Inflammatory macrophage treated with lipopolysaccharide for 1 hour (primary cell): ENCODE measurements at places on chromosomes 3 and 15.

DNA sequence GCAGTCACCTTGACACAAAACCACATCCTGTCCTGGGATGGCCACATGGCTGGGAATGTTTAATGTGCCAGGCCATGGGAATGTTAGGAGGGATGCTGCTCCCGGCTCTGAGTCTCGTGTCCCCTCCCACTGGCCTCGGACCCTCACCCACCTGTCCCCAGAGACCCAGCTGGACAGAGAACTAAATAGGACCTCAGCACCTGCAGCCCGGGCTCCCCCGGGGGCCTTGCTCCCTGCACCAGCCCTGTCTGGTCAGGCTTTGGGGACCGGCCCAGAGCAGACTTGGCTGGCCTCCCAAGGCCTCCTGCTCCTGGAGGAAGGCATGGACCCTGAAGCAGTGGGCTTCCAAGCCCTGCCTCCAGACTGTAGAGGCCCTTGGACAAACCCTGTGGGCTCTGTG, 100.0 kb upstream of the IQSEC1 start:
- no peak for DNase-seq

- no peak for DNase-seq
Measured at GRCh38 chr15:36415643-36416042, 163.8 kb upstream of the CDIN1 start.

GRCh38 chr15:74403588-74403919, 30.2 kb downstream of the SEMA7A start:
- DNase-seq, result no peak

DNA sequence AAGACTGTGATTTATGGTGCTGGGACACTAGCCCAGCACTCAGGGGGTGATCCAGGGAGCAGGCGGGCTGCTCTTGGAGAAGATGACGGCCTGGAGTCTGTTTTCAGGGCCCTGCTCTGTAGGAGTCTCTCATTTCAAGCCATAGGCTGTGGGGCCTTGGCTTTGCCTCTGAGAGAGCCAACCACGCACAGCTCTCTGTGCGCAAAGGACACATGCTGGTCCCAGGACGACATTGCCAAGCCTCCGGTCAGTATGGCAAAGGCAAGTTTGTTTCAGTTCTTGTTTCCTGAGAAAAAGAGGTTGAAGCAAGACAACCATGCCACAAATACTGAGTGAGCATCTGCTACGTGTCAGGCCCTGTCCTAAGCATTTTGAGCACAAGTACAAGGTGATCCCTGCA, 197.1 kb downstream of the EPHB1 start:
- no peak for DNase-seq

DNA sequence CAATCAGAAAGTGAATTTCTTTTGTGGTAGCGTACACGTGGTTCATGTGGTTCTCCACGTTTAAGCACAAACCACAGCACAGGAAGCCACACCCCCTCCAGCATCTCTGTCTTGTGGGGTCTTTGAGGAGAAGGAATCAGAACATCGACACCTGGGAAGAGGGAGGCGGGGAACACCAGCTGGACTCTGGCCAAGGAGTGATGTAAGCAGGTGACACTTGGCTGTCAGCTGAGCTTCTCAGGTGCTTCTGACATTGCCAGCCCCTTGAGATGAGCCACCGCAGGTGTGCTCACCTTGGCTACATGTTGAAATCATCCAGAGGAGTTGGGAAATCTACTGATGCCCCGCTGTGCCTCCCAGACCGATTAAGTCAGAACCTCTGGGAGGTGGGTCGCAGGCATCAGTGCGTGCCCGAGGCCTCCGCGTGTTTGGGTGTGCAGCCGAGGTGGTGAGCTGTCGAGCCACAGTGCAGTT, 85.0 kb downstream of the FAM81A start:
- DNase-seq, result no peak

GRCh38 chr3:117059067-117059955, 349.7 kb downstream of the TUSC7 start:
- DNase-seq, result peak; percentile 40

- peak; percentile 90 for DNase-seq
Measured at GRCh38 chr3:53160660-53161449, at the start of gene PRKCD. Gene PRKCD (plus strand): TSS chr3:53161209. CDS start chr3:53178423, 17,214 bp downstream.

DNA sequence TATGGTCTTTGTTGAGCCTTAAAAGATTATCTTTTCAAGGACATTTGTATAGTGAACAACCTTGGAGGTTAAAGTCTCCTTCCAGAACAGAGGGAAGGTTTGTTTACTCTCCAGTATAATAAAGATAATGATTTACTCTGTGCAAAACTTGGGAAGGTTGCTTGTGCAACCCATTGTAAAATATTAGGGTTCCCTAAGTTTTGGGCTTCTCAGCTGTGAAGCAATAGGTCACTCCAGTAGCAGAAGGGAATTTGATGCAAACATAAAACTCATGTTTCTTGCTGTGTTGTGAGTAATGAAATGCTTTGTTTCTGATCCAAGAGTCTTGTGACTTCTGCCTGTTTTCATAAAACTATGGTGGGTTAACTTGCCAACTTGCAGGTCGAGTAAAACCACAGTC, 177.5 kb downstream of the SUCNR1 start:
- DNase-seq, result no peak

GRCh38 chr15:78617516-78617915, 3.3 kb downstream of the CHRNA3 start:
- no peak for DNase-seq

- no peak for DNase-seq
Measured at GRCh38 chr3:193859195-193859594, 266.2 kb downstream of the OPA1 start.

GRCh38 chr3:143535994-143536784, 312.1 kb downstream of the SLC9A9 start:
- no peak for DNase-seq

DNA sequence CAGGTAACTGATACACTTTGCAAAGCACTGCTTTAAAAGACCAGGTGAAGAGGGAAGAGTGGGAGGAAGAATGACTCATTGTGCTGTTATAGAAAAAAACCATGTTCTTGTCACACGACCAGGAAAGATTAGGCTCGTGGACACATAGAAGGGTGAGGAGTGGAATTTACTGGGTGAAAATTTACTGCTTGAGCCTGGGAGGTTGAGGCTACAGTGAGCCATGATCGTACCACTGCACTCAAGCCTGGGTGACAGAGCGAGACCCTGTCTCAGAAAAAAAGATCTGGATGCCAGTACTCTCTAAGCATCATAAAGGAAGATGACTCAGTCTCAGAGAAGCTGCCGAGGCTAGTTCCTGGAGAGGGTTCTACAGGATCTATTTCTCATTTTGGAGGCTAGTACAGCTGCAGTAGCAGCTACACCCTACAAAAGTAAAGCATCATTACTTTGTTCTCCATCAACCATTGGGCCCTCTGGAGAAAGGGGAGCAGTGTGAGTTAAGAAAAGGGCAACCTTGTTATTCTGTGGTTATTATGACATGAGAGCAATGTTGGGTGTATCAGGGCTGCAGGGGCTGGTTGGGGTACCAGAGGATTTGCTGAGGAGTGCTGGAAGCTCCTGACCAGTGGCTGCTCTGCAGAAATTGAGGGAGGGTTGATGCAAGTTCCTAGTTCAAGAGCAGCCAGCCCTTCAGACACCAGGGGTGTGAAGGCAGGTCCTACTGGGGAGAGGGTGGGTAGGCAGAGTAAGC, 75.4 kb downstream of the CMTM8 start:
- DNase-seq, result no peak

DNA sequence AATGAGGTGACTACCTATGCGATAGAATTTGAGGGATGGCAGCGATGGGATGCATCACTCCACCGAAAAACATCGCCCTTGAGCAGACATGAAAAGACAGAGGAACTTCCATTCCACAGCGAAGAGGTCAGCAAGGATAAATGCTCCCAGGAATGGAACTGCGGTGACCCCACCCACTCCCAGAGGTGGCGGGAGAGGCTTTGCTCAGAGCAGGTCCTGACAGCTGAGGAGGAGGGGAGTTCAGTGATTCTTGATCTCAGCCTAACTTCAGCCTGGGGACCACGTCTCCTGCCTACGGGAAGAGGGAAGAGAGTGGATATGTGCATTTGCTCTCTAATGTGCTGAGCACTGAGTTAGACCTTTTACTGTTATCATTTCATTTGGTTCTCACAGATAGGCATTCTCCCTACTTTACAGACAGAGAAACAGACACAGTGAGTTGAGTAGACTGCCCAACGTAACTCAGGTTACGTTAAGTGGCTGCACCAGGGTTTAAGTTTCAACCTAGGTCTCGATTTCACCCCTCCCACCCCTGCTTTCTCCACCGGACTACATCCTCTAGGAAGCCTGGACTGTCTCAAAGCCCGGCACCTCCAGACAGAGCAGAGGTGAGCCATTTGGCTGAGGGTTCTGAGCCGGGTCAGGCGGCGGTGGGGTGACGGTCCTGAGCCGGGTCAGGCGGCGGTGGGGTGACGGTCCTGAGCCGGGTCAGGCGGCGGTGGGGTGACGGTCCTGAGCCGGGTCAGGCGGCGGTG, 170.0 kb downstream of the RAB11A start:
- DNase-seq, result no peak

DNA sequence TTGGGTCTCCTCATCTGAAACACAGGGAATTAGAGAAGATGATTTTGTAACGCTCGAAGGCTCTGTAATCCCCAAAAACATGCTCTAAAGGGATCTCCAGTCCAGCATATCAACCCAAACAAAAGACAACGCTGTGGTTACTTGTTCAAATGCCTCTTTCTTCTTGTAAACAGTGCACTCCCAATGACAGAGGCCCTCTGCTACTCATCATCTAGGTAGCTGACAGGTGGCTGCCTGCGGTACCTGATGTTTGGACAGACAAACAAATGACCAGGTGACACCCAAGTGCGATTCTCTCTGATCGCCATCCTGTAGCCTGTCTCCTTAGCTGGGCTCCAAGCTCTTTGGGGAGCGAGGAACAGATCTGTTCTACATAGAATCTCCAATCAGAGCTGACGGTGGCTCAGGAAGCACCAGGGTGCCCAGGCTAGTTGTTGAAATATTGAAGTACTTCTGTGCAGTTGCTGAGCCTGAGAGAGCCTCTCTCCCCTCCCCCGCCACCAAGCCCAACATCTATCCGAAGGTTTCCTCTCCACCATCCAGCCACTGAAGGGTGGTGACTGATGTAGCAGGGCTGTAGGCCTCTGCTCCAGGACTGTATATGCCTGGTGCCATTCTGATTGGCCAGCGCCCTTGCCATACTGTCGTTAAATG, 238.7 kb downstream of the XXYLT1 start:
- DNase-seq, result no peak

GRCh38 chr3:133853925-133854227, 41.8 kb downstream of the RAB6B start:
- no peak for DNase-seq

- DNase-seq, result no peak
Measured at GRCh38 chr3:70736009-70736408, 423.6 kb upstream of the MDFIC2 start.

- DNase-seq, result no peak
Measured at GRCh38 chr3:173021547-173022185, 119.4 kb downstream of the SPATA16 start.

DNA sequence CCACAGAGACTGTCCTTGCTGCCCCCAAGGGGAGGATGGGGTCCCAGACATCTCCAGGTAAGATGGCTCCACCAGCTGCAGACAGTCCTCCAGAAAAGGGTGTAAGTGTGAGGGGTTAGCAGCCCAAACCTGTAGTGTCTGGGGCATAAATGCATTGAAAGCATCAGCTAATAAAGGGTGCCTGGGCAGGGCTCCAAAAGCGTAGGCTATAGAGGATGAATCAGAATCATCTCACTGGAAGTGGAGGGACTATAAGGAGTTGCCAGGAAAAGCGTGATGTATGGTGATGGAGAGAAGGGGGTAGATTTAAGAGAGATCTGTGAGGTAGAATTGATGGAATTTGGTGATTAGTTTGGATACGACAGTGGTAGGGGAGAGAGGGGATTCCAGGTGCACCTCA, 79.9 kb upstream of the ONECUT1 start:
- no peak for DNase-seq

DNA sequence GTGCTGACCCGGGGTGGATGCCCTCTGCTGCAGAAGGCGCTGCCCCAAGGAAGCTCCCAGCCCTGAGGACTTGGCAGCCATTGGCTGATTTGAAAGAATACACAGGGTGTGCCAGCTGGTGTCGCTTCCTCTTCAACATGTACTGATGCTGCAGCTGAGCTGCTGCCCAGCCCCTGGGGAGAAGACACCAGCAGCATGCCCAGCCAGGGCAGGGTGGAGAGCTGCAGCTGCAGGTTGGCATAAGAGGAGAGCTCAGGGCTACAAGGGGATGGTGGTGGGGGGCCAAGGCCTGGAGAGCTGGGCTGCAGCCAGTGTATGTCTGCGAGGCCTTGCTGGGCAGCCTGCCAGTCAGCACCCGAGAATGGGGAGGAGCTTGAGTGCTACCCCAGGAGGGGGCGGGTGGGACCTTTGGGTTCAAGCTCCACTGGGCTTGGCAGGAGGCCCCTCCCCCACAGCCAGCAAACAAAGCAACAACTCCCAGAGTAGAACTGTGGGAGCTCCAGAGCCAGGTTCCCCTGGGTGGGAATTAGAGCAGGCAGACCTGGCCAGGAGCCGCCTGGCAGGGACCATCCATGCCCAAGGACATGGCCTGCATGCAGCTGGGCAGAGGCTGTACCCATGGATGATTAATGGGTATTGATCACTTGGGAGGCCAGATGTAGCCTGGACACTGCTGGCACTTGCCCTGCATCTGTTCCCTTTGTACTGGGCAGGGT, 9.2 kb upstream of the SEMA4B start:
- peak; percentile 18 for DNase-seq

DNA sequence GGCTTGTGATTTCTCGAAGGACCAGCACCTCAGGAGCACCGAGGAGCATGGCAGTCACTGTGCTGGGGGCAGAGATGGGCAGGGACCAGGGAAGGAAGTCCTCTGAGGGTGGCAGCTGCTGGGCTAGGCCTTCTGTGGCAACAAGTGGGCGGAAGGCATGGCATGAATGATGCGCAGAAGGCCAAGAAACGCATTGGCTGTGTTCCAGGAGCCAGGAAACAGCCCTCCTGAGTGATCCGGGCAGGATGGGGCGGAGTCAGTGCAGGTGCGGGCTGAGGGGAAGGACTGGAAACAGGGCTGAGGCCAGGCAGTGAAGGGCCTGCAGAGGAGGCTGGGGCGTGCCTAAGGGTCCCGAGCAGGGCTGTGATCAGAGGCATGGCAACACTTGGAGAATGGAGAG, 23.6 kb downstream of the MRPS11 start:
- no peak for DNase-seq

DNA sequence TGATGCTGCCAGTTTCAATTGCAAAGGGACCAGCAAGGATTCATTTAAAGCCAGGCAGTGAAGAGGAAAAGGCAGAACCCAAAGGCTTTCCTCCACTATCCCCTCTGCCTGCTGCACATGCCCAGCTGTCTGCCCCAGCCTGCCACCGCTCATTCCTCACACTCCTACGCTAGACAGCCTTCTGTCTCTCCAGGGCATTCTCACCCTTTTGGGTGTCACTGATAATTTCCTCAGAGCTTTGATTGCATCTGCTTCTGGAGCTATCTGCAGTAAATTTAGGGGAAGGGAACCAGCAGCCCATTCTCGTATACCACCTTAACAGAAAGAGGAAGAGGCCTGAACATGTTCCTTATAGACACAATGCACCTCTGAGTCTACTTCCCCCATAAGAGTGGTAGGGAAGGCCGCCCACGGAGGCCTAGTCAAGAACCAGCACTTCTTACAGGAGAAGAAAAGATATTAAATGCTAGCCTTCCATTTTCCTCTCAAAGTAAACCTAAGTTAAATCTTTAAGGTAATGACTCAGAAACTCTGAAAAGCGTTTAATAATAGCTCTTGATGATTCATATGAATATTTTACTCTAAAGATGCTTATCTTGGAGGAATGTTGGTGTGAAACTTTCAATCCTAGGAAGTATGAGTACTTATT, 20.9 kb downstream of the NUDT16 start:
- DNase-seq, result peak; percentile 60
